ENCODE measurements at places on chromosomes 2 and 18. TPM values are rescaled to one million over a fixed set of nuclear protein-coding genes. Genes with fewer than 3 reads are reported as not detected.
A peak's percentile ranks its signal among the peaks of the same experiment; 100 is the strongest.

DNA sequence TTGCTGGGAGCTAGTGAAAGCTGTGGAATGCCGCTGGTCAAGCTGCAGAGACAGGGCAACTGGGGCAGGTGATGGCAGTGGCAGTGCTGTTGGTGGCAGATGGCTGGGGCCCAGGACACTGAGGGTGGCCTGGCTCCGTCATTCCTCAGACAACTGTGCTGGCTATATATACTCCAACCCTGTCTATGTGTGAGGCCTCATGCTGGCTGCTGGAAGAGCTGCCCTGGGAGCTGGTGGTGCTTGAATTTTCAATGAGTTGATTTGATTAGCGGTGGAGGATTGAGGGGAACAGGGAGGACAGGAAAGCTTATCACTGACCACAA, 66.5 kb upstream of the TMEM200C start:
- H3K4me1 ChIP-seq, result peaks cover 27% of the 10 kb centered on the region
- no peak for DNase-seq
- H3K36me3 ChIP-seq, result no peaks in the 10 kb centered on the region
- H3K4me3 ChIP-seq, result no peak overlapping the region
- H3K27me3 ChIP-seq, result no peaks in the 10 kb centered on the region

GRCh38 chr2:23169896-23170295, 215.1 kb upstream of the KLHL29 start:
- no peaks in the 10 kb centered on the region for H3K4me1 ChIP-seq
- no peaks in the 10 kb centered on the region for H3K36me3 ChIP-seq
- DNase-seq, result no peak
- H3K27me3 ChIP-seq, result peaks cover 3% of the 10 kb centered on the region

GRCh38 chr2:133360190-133360589, 208.1 kb downstream of the NCKAP5 start:
- peaks cover 46% of the 10 kb centered on the region for H3K4me1 ChIP-seq
- no peak overlapping the region for H3K4me3 ChIP-seq
- no peak for DNase-seq
- no peaks in the 10 kb centered on the region for H3K27me3 ChIP-seq

- no peak overlapping the region for H3K4me3 ChIP-seq
- H3K27ac ChIP-seq, result peak overlapping the region; percentile 8
- no peaks in the 10 kb centered on the region for H3K4me1 ChIP-seq
- H3K36me3 ChIP-seq, result no peaks in the 10 kb centered on the region
Measured at GRCh38 chr2:1538663-1539062, 125.4 kb downstream of the TPO start.

DNA sequence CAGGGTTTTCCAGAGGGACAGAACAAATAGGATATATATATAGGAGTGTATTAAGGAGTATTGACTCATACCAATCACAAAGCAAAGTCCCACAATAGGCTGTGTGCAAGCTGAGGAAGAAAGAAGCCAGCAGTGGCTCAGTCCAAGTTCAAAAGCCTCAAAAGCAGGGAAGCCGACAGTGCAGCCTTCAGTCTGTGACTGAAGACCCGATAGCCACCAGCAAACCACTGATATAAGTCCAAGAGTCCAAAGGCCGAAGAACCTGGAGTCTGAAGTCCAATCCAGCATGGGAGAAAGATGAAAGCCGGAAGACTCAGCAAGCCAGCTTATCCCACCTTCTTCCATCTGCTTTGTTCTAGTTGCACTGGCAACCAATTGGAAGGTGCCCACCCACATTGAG, 39.0 kb upstream of the GPD2 start:
- H3K27ac ChIP-seq, result no peak overlapping the region
- H3K4me1 ChIP-seq, result peaks cover 29% of the 10 kb centered on the region
- peak overlapping the region; percentile 75 for H3K4me3 ChIP-seq
- peaks cover 5% of the 10 kb centered on the region for H3K36me3 ChIP-seq
- DNase-seq, result no peak
- H3K27me3 ChIP-seq, result peaks cover 18% of the 10 kb centered on the region

GRCh38 chr2:201158111-201158929, 24.6 kb upstream of the CASP10 start:
- H3K4me1 ChIP-seq, result peaks cover 9% of the 10 kb centered on the region
- peak; percentile 54 for DNase-seq
- no peaks in the 10 kb centered on the region for H3K36me3 ChIP-seq
- no peak overlapping the region for H3K4me3 ChIP-seq
- no peaks in the 10 kb centered on the region for H3K27me3 ChIP-seq

DNA sequence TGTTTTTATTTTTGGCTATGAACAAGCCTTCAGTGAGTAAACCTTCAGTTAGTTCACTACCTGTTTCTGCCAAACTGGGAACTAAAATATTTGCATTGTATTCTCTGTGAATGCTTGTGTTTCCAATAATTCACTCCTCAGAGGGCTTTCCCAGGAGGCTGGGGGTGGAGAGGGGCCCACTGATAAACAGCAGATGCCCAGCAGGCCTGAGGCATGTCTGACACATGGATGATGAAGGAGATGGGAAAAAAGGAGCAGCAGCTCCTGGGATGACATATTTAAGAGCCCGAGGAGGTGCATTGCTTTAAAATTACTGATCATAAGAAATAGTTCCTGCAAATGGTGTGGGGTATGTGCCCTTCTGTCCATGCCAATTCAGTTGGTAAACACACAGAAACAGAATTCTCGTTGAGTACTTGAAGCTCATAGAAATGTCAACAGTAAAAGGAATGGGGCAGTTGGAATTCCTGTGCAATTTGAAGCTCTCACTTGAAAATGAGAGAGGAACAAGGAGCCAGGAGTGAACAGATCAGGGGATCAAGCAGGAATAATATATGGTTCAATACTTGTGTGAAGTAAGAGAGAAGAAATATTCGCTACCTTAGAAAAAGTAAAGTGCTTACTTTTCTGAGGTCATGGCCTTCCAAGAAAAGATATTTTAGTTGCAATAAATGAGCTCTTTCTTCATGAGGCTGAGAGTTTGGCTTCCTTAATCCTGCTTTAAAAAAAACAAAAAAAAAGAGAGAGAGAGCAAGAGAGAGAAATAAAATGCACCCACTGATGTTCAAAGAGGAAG, 22.0 kb upstream of the HNMT start:
- H3K36me3 ChIP-seq, result no peaks in the 10 kb centered on the region
- peaks cover 47% of the 10 kb centered on the region for H3K4me1 ChIP-seq
- H3K27ac ChIP-seq, result no peak overlapping the region
- H3K27me3 ChIP-seq, result no peaks in the 10 kb centered on the region
- H3K4me3 ChIP-seq, result no peak overlapping the region
- no peak for DNase-seq

GRCh38 chr2:189681903-189682302, 7.4 kb downstream of the ANKAR start:
- no peak overlapping the region for H3K27ac ChIP-seq
- no peak overlapping the region for H3K4me3 ChIP-seq
- no peaks in the 10 kb centered on the region for H3K4me1 ChIP-seq
- H3K36me3 ChIP-seq, result peaks cover 32% of the 10 kb centered on the region
- no peaks in the 10 kb centered on the region for H3K27me3 ChIP-seq

DNA sequence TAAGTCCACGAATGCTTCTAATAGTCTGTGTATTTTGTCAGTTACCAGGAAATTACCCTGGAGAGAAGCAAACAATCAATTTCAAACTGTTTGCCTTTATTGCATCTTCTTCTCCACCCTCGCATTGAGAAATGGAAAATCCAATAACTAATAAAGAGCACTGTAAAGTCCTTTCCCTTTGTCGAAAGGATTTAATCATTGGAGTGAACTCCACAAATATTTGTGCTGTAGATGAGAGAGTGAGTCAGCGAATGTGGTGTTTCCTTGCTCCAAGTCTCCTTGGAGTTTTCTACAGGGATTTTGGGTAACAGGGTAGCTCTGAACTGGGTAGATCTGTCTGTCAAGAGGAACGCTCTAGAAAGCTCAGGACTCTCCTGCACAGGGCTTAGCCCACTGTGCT, 240.2 kb downstream of the KCNS3 start:
- no peak overlapping the region for H3K27ac ChIP-seq
- H3K27me3 ChIP-seq, result no peaks in the 10 kb centered on the region
- no peak overlapping the region for H3K4me3 ChIP-seq
- no peaks in the 10 kb centered on the region for H3K36me3 ChIP-seq
- H3K4me1 ChIP-seq, result no peaks in the 10 kb centered on the region

GRCh38 chr18:48997681-48997984, 46.9 kb upstream of the SMAD7 start:
- peaks cover 16% of the 10 kb centered on the region for H3K4me1 ChIP-seq
- H3K36me3 ChIP-seq, result no peaks in the 10 kb centered on the region
- H3K27ac ChIP-seq, result peak overlapping the region; percentile 78

DNA sequence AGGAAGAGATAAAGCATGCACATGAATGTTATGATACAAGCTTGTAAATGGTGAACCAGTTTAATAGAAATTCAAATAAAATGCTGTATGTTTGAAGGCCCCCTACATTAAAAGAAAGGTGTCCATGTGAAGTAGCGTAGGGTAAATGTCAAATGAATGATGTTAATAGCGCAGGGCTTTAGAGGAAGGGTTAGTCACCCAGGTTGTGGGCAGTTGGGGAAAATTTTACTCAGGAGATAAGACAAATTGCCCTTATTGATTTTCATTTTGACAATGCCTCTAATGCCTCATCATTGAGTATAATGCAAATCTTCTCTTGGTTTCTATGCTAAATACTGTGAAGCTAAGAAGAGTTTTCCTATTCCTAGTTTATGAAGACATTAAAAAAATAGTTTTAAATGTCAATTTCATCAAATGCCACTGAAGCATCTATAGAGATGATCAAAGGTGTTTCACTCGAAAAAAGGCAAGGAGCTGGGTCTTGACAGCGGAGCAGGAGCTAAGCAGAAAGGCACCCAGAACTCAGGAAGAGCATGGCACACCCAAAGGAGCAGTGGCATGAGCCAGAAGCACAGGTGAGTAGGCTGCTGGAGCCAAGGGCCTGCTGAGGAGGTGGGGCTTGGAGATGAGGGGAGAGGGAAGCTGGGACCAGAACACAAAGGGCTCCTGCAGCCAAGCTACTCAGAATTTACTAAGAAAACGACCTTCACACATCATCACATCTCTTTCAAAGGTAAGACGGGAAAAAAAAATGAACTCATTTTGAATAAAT, 129.3 kb upstream of the ACKR3 start:
- H3K27me3 ChIP-seq, result no peaks in the 10 kb centered on the region
- peaks cover 13% of the 10 kb centered on the region for H3K36me3 ChIP-seq
- H3K27ac ChIP-seq, result no peak overlapping the region

TACR1 gene
- total RNA-seq, result 0.16 TPM

ABCG5 gene
- total RNA-seq, result not detected

All from neural crest cell (in vitro differentiated cells).